ENCODE measurements at places on chromosomes 13 and 19.

DNA sequence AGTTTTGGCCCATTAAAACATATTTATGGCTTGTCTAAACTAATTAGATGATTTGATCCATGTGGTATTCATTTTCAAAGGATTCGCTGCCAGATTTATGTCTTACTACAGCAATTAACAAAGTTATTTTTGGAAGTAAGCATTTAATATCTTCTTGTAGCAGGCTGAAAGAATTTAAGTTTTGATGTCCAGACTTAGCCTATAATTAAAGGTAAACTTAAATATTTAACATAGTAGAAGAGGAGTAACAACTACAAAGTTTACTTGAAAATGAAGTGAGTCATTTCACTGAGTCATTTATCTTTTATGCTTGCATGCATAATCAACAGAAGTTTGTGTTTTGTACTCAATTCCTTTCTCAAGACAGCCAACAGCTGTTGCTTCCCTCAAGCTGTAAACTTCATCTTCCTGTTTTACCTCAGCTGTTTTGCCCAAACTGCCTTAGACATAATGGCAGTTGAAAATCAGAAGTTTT is 58.1 kb downstream of the EDNRB start:
- DNase-seq = no peak

DNA sequence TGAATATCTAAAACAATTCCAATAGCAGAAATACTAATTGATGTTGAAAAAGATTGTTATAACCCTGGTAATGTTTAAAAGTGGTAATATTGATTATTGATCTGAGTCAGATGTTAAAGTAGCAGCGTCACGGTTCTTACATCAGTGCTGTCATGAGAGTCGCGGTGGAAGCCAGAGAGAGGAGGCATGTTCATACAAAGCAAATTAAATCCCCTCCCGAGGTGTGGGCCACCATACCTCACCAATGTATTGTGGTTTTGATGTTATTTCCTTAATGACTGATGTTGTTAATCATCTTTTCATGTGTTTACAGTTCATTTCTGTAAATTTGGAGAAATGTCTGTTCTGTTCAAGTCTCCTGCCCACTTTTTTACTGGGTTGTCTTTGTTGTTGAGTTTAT is 11.2 kb downstream of the ZNF317 start:
- no peak for DNase-seq

- no peak for DNase-seq
Observed at GRCh38 chr19:41774515-41774980, 19.2 kb downstream of the CEACAM6 start.

DNA sequence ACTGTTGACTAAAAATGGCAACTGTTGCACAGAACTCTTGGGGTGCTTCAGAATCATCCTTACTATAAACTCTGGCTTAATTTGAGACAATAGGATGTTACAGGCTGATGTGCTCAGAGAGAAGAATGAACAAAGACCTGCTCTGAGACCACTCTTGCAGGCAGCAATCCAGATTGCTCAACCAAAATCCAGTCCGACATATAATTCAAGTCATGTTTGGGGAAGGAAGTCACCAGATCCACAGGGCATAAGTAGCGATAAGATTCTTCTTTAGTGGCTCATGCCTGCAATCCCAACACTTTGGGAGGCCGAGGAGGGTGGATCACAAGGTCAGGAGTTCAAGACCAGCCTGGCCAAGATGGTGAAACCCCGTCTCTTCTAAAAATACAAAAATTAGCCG is 20.6 kb downstream of the MTMR6 start:
- no peak for DNase-seq

DNA sequence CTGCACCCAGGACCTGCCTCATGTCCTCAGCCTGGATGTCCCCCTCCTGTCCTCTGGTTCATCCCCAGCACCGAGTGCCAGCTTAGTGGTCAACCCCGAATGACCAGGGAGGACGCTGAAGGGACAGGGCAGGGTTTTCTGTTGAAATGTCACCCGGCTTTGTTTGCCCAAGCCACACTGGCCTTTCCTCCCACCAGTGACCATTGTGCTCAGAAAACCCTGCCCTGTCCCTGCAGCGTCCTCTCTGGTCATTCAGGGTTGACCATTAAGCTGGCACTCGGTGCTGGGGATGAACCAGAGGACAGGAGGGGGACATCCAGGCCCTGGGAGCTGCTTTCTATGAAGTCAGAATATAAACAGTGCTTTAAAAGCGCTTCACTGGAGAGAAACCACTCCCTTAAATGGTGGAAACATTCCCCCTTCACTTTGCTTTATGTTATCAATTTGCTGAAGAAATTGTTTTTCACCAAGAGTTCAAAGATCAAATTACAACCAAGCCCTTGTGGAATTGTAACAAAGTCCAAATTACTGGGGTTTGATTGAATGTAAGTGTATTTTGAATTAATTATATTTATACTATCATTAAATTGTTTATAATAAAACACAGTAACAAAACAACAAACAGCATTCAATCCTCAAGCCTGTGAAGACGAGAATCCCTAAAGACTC is 21.4 kb downstream of the CARS2 start:
- DNase-seq = no peak

DNA sequence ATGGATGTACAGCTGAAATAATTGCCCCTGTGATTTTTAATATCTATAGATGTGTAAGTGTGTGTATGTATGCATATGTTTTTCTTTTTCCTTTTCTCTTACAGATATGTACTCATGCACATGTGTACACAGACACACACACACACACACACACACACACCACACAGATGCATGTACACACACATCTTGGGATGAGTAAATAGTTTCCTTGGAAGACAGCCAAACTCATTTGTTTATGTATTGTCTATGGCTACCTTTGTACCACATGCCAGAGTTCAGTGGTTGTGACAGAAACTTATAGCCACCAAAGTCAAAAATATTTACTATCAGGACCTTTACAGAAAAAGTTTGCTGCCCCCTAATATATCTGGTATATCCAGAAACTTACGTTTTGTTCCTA is 192.6 kb downstream of the MAB21L1 start:
- no peak for DNase-seq

DNA sequence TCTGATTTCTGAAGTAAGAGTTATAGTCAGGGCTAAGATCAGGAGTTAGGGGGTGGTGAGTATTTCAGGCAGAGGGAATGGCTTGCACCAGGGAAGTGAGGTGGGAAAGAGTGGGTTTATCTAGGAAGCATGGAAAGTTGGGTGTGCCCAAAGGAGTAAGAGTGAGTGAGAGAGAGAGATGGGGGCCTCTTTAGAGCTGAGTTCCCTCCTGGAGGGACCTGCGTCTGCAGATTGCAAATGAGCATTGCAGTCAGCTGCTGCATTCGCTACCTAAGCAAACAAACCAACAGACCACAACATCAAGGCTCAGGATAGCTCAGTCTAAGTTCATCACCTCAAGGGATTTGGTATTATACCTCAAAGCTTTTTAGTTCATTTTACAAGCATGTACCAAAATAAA is 405.8 kb downstream of the FGF9 start:
- no peak for DNase-seq

DNA sequence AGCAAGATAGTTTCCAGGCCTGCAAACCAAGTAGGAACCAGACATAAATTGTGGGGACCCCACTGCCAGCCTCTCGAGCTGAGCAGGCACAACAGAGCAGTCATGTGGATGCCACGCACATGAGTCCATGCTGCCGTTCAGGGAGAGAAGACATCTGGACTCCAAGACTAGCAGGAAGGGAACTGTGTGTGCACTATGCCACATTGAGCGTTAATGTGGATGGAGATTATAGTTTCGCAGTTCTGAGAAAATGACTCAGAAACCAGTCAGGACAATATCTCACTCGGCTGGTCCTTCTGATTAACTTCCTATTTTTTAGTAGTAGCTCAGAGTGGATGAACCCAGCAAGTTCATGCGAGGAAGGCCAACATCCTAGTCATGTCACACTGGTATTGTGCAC is 124.9 kb downstream of the CRYL1 start:
- no peak for DNase-seq

- no peak for DNase-seq
Observed at GRCh38 chr13:71856548-71857043, 10.4 kb downstream of the DACH1 start.

DNA sequence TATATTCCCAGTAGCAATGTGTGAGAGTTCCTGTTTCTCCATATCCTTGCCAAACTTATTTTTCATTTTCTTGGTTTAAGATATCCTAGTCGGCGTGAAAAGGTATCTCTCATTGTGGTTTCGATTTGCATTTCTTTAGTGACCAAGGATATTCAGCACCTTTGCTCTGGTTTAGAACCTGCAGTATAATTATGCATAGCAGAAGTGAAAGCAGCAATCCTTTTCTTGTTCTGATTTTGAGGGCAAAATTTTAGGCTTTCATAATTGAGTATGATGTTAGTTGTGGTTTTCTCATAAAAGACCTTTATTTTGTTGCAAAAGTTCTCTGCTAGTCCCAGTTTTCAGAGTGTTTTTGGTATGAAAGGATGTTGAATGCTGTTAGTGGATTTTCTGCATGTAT is 491.0 kb downstream of the FGF9 start:
- no peak for DNase-seq

DNA sequence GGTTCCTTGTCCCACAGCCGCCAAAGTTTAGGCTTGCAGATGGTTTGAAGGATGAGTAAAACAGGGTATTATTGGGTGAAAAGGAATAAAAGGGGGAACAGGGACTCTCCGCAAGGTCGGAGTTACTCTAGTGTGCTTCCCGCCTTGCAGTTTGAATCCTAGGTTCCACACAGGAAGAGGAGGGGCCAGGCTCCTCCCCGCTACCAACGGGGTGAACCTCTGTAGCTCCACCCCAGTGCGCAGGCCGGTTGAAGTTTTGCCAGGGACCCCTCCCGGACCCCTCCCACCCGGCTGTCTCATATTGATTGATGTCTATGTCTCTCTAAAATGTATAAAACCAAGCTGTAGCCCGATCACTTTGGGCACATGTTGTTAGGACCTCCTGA is 11.6 kb upstream of the GTF2F2 start:
- no peak for DNase-seq

DNA sequence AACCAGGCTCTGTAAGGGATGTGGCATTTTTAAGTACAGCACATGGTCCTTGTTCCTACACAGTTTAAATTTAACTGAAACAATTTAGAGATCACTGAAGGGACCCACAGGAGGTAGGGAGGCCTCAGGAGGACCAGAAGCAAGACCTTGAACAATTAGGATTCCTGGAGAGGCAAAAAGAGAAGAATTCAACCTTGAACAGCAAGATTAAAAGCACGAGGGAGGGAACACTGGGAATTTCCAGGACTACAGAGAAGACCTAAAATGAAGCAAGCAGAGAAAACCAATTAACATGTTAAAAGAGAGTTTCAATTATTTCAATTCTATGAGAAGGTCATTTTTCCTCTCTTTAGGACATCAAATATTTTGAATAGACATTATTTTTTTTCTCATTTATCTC is 160.3 kb downstream of the KCTD12 start:
- DNase-seq = no peak
